IPS-NIHi11 (cell line): ENCODE measurements at places on chromosomes 1 and 21.

DNA sequence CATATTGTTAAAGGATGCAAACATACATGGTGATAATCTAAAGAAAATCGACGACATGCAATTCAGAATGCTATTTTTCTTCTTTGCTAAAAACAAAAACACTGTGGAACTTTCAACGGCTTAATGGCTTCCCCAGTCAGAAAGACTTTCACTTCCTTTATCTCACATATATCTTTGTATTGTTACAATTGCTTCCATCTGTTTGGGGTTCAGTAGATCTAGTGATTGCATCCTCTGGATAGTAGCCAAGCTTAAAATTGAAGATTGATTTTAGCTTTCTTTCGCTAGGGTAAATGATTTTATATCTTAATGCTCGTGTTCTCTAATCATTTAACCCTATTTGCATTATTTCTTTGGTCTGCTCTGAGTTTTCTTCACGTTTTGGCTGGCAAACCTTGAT, 31.8 kb upstream of the ADAMTS1 start:
- no peak for DNase-seq

DNA sequence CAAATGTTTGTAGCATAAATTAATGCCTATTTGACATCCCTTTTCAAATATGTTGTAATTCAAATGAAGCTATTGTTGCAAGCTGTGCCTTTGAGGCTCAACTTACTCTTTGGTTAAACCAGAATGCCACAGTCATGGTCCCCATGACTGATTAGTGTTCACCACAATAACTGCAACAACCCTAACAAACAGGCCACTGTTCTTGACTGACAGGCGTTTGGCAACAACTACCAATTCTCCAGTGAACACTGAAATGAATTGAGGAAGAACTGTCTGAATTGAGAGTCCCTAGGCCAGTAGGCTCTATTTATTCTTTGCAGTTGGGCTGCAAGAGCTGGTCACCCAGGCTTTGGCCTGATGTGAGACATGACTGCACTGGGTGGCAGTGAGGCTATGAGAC, 6.6 kb upstream of the TMEM167B start:
- DNase-seq, result no peak

DNA sequence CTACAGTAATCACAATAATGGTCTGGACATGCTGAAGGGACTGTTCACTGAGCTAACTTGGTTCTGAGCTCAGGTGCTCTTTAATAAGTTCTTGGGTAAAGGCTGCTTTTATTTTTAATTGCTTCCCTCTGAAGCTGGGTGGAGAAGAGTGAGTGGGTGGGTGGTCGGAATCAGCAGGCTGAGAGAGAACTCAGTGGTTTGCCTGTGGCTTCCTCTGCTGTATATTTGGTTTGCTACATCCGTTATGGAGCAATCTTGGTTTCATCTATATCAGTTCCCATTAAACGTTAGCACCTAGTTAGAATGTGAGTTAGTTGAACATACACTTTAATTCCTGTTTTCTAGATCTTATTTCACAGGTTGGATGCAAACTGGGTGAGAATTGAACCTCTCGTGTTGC, 23.3 kb downstream of the CNIH4 start:
- no peak for DNase-seq

DNA sequence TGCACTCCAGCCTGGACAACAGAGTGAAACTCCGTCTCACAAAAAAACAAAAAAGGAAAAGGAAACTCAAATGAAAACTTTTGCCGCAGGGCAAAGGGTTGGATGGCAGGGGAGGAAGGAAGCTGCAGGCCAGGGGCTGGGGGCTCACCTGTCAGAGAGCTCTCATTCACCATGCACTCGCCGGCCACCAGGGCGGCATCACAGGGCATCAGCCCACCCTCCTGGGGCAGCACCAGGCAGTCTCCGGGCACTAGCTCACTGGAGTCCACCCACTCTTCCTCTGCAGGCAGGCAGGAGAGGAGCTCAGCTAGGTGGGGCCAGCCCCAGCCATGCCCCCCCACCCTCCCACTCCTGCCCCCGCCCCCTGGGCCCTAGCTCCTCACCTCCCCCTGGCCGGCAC, 11.9 kb downstream of the ATP13A2 start:
- DNase-seq, result peak; percentile 62

DNA sequence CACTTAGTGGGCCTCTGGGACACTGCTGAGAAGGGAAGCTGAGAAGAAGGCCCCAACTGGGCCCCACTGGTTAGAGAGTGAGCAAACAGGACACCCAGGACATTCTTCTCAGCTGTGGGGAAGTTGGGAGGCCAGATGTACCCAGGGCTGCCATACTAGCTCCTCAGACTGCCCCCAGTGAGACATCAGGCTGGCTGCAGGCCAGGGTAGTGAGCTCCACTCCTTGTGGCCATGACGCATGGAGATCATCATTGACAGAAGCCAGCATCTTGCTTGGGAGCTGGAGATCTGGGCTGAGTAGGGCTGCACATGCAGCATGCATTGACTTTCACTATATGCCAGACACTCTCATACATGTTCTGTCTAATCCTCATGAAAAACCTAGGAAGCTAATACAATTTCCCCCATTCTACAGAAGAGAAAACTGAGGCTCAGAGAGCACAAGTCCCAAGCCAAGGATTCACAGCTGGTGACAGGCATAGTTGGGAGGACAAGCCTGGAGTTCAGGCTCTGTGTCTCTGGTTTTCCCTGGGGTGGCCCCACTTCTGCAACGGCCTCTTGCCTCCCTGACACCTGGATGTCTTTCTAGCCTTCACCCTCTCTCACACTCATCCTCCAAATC, 24.1 kb upstream of the MYCL start:
- DNase-seq, result no peak

DNA sequence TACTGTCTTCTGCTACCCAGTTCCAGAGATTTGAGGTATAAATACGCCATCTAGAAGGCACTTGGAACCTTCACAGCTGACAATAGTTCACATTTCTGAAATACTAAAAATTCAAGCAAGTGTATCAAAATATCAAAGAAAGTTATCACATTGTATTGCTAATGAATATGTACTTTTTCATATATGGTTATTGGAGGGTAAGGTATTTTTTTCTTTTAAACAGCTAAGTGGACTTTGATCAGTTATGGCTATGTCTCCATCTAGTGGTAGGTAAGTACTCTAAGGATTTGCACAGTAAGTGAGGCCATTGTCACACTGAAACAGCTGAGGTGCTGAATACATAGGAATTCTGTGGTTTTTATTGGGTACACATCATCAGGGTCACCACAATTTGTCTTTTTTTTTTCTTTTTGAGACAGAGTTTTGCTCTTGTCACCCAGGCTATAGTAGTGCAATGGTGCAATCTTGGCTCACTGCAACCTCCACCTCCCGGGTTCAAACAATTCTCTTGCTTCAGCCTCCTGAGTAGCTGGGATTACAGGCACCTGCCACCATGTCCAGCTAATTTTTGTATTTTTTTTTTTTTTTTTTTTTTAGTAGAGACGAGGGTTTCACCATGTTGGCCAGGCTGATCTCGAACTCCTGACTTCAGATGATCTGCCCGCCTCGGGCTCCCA, 49.1 kb upstream of the CR2 start:
- peak; percentile 62 for DNase-seq

- DNase-seq, result no peak
Measured at GRCh38 chr1:223715604-223716172, 3.3 kb downstream of the CAPN2 start.

- no peak for DNase-seq
Measured at GRCh38 chr1:70487459-70487815, 76.4 kb downstream of the CTH start.

- no peak for DNase-seq
Measured at GRCh38 chr1:47901001-47901575, 96.1 kb downstream of the TRABD2B start.

GRCh38 chr1:220189750-220190347, 82.4 kb downstream of the RAB3GAP2 start:
- peak; percentile 10 for DNase-seq

DNA sequence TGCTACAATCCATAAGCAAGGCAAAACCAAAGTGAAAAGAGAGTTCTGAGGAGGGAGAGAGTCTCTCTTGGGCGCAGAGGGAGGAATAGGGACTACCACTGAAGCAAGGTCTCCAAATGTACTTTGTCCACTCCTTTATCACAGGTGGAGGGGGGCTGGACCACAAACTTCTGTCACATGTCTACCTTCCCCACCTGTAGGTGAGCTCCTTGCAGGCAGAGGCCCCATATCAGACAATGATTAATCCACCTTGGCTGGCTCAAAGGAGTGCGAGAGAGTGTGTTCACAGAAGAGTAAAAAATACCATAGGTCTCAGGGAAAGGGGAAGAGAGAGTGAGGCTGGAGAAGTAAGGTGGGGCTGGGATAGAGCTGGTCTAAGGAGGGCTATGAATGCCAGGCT, 4.5 kb downstream of the BEND5 start:
- no peak for DNase-seq

DNA sequence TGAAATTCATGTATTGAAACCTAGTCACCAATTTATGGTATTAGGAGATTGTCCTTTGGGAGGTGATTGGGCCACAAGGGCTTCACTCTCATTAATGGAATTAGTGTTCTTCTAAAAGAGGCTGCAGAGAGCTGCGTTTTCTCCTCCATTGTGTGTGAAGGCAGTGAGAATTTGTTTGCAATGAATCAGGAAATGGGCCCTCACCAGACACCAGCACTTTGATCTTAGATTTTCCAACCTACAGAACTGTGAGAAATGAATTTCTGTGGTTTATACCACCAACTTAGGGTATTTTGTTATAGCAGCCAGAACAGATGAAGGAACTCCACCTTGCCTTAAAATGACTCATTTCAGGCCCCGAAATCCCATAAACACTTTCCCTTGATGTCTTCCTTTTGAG, 544.2 kb downstream of the RWDD3 start:
- no peak for DNase-seq

DNA sequence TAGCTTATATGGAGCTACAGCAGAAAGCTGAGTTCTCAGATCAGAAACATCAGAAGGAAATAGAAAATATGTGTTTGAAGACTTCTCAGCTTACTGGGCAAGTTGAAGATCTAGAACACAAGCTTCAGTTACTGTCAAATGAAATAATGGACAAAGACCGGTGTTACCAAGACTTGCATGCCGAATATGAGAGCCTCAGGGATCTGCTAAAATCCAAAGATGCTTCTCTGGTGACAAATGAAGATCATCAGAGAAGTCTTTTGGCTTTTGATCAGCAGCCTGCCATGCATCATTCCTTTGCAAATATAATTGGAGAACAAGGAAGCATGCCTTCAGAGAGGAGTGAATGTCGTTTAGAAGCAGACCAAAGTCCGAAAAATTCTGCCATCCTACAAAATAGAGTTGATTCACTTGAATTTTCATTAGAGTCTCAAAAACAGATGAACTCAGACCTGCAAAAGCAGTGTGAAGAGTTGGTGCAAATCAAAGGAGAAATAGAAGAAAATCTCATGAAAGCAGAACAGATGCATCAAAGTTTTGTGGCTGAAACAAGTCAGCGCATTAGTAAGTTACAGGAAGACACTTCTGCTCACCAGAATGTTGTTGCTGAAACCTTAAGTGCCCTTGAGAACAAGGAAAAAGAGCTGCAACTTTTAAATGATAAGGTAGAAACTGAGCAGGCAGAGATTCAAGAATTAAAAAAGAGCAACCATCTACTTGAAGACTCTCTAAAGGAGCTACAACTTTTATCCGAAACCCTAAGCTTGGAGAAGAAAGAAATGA, 37.6 kb downstream of the CENPF start:
- DNase-seq, result no peak

DNA sequence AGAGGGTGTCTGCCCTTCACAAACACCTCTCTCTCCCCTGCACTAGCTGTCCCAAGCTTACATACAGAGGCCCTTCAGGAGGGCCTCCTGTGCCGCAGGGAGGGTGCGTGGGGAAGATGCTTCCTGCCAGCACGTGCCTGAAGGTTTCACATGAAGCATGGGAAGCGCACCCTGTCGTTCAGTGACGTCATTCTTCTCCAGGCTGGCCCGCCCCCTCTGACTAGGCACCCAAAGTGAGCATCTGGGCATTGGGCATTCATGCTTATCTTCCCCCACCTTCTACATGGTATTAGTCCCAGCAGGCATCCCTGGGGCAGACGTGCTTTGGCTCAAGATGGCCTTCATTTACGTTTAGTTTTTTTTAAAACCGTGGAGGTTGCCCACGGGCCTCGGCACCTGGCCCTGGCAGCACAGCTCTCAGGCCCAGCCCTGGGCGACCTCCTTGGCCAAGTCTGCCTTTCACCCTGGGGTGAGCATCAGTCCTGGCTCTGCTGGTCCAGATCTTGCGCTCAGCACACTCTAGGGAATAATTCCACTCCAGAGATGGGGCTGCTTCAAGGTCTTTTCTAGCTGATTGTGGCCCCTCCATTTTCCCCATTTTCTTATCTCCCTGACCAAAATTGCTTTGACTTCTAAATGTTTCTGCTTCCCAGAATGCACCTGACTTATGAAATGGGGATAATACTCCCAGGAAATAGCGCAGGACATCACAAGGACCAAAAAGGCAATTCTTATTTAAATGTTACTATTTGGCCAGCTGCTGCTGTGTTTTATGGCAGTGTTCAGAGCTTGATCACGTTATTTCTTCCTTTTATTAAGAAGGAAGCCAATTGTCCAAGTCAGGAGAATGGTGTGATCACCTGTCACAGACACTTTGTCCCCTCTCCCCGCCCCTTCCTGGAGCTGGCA, 6.1 kb downstream of the NPPA start:
- no peak for DNase-seq

DNA sequence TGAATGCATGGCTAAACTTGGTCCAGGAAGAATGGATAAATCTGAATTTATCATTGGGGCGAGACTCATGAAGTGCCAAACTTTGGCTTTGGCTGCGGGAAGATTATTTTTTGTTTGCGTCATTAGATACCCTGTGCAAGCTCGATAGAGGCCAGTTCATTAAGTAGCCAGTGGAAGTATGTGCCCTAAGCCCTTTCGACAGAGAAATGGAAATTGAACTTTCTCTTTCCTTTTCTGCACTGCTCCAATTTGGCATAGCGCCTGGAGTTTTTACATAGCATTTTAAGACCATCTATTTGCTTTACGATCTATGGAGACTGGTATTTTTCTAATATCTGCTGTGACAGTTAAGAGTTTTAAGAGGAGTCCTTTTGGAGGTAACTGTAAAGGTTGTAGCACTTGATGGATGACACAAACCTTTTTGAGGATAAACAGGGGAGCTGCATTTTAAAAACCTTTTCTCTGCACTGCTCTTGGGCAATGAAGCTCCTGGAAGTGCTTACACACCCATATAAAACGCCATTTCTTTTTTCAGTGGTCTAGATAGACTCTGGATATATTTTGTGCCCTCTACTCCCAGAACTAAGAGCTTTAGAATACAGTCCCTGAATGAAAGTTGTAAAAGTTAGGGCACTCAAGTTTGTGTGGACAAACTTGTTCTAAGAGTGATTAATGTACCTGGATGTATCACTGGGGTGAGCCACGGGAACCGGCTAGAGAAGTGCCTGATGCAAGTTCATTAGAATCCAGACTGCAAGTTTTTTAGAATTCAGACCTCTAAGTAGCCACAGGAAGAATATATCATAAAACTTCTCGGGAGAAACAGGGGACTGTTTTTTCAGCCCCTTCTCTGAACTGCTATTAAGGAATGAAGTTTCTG, 41.3 kb upstream of the CFHR3 start:
- DNase-seq, result no peak

- DNase-seq, result peak; percentile 49
Measured at GRCh38 chr21:30072496-30072895, 94.1 kb downstream of the CLDN17 start.
